Dorsolateral prefrontal cortex (tissue), 122 donors: ENCODE measurements at places on chromosomes 12 and 14. TPM values are rescaled to one million over a fixed set of nuclear protein-coding genes. Genes with fewer than 3 reads are reported as not detected.

DNA sequence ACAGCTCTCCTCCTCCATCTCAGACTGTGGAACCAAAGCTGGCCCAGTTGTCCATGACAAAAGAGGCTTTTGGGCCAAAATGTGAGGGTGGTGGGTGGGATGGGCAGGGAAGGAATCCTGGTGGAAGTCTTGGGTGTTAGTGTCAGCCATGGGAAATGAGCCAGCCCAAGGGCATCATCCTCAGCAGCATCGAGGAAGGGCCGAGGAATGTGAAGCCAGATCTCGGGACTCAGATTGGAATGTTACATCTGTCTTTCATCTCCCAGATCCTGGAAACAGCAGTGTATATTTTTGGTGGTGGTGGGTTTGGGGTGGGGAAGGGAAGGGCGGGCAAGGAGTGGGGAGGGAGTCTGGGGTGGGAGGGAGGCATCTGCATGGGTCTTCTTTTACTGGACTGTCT is 11.8 kb upstream of the TAMALIN start:
- DNase-seq = no peak

SCNN1A gene
- not detected for total RNA-seq

DNA sequence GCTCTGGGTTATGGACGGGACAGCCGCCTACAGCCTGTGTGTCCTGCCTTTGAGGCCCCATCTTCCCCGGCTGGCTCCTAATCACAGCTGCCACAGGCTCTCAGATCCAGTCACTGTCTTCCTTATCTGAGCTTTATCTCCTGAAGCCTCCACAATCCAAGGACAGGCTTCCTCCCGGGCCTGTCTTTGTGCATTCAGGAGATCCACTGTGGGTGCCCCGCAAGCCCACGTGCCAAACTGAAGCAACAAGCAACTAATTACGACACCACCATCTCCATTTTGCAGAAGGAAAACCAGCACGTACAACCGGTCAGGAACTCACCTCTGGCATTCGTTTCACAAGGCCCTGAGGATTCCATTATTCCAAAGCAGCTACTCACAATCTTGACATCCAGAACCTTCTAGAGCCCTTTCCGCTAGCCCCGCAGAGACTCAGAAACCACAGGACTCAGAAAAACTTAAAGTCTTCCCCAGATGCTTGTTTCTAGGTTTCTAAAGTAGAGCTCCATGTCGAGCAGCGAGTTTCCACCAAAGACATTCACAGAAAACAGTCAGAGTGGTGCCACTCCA is 14.0 kb downstream of the SYNE3 start:
- no peak for DNase-seq

DNA sequence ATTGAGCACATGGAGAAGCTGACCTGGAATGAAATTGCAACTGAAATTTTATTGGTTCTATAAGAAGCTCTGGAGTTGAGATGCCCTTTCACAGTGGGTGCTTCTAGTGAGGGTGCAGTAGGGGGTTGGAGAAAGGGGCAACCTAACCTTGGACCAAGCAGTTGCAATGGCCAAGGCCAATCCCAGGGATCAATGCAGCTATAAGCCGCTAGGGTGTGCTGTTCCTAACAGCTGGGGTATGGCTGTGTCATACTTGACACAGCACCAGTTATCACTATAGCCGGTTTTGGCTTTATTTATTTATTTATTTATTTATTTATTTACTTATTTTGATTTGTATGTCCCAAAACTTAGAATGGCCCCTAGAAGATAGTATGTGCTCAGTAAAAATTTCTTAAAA is 505.9 kb downstream of the FLRT2 start:
- no peak for DNase-seq

GRCh38 chr12:130504110-130504839 is 166.6 kb downstream of the PIWIL1 start:
- DNase-seq = no peak

- DNase-seq = no peak
Measured at GRCh38 chr12:3554371-3555115, 63.5 kb downstream of the PRMT8 start.

DNA sequence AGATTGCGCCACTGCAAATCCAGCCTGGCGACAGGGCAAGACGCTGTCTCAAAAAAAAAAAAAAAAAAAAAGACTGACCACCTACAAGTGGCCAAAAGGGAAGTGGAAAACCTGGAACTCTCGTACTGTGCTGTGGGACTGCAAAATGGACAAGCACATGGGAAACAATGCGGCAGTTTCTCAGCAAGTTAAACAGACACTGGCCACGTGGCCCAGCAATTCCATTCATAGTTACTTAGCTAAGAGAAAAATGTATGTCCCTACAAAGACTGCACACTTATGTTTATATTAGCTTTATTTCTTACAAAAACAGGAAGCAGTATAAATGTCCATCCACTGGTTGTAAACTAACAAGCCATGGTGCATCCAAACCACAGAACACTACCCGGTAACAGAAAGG is 5.6 kb downstream of the CHFR start:
- no peak for DNase-seq

FAM222A gene
- 22.4 TPM for total RNA-seq

MAPK1IP1L gene
- 51.6 TPM for total RNA-seq

KRT71 gene
- total RNA-seq = not detected

RHEBL1 gene
- total RNA-seq = 6.2 TPM

OR11H6 gene
- not detected for total RNA-seq

DNA sequence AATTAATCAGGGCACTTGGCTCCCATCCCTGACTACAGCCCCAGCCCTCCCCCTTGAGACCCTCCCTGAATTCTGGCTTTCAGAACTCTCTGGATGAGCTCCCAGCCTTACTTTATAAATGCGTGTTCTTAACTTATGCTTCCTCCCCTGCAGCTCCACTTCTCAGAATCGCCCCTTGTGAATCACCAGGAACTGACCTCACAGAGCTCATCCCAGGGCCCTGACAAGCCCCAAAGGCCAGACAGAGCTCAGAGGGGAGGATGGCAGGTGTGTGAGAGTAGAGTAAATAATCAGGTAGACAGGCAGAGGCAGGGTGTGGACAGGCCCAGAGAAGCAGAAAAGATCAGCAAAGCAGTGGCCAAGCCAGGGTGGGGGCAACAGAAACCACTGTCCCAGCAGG is 68.2 kb upstream of the FOXN3 start:
- DNase-seq = no peak
